Activated CD8-positive, alpha-beta memory T cell treated with anti-CD3 and anti-CD28 coated beads for 48 hours (primary cell): ENCODE measurements at places on chromosomes 2 and 18.

DNA sequence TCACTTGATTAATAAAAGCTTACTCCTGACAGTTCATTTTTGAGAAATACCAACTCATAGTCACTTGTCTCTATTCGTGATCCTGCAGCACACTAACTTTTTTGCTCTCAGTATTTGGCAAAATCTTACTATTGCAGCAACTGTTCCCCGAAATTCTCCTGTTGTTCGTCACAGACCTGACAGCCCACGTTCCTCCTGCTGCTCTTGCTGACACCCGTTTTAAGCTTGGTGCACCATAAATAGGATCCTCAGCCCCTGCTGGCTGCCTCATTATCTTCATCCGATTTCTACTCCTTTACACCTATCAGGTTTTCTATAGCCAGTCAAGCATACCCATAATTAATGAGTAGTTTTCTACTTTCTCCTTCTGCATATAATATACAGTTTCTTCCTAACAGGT, 368.8 kb downstream of the PLCL1 start:
- no peak for DNase-seq

- no peak for DNase-seq
Observed at GRCh38 chr2:30217644-30218337, 13.5 kb upstream of the LBH start.

- peak; percentile 28 for DNase-seq
Observed at GRCh38 chr2:88690591-88691338, 708 bp upstream of the RPIA start.

DNA sequence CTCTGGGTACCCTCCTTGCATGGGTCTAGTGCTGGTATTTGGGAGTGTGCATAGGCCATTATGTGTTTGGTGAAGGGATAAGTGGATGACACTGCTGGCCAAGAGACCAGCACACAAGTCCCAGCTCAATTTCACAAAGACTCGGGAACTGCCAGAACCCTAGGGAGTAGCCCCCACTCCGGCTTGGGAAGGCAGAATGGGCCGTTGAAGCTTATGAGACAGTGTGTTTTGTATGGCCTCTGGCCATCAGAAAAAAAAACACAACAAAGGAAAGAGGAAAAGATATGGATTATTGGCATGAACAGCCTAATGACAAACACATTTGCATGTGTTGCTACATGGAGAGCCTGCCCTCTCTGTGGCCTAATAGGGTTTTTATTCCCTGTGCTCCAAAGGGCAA, 144.2 kb downstream of the TTC32 start:
- no peak for DNase-seq

DNA sequence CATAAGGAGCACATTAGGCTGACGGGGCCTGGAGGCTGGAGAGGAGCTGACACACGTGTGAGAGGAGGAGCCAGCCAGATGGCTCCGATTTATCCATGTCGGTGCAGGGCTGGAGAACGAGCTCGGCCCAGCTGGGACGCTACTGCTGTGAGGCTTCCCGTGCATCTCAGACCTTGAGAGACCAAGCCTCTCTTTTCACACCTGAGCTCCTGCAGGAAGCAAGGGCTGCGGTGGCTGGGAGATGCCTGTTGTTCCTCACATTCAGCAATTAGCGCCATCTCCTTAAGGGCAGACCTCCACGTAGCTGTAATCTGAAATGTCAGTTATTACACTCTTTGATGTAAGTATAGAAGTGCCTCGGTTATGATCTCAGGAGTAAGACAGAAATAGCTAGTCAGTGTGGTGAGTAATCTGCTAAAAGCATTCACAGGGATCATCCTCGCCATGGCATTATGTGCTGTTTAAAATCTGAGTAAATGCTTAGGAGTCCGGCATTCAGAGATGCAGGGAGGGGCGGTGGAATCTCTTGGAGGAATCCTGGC, 107.9 kb downstream of the PRKCE start:
- no peak for DNase-seq

- no peak for DNase-seq
Observed at GRCh38 chr2:115549611-115550130, 1107.2 kb downstream of the DPP10 start.

DNA sequence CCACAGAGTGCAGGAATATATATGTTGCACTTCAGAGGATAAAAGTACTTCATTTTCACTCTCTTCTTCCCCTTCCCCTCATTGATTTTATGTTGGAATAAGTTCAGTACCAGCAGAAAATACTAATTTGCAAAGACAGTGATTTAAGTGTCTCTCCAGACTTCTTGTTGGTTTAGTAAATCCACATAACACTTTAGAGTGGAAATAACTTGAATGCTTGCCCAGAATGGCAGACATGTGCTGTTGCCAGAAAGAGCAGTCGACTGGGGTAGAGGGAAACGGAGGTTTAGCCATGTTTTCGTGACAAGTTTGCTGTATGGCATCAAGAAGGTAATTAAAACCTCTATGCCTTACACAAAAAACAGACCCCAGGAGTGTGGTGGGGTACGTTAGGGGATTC, 246.0 kb upstream of the CXCR4 start:
- DNase-seq = no peak

GRCh38 chr2:218322768-218323525, 30.6 kb upstream of the TMBIM1 start:
- DNase-seq = peak; percentile 31

GRCh38 chr2:42974721-42975717, 182.6 kb upstream of the HAAO start:
- peak; percentile 34 for DNase-seq

DNA sequence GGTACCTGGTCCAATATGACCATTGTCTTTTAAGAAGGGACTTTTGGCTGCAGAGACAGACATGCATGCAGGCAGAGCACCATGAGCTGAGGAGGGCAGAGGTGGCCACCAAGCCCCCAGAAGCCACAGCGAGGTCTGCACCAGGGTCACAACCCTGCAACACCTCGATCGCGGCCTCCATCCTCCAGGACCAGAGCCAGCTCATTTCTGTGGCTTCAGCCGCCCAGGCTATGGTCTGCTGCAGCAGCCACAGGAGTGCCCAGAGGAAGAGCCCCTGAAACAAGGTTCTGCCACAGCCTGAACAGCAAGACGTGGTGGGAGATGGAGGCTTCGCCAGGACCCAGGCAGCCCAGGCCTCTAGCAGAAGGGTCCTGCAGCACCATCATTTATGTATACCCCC, 53.9 kb downstream of the ANKMY1 start:
- no peak for DNase-seq
